ENCODE measurements at places on chromosomes 5 and 9.

DNA sequence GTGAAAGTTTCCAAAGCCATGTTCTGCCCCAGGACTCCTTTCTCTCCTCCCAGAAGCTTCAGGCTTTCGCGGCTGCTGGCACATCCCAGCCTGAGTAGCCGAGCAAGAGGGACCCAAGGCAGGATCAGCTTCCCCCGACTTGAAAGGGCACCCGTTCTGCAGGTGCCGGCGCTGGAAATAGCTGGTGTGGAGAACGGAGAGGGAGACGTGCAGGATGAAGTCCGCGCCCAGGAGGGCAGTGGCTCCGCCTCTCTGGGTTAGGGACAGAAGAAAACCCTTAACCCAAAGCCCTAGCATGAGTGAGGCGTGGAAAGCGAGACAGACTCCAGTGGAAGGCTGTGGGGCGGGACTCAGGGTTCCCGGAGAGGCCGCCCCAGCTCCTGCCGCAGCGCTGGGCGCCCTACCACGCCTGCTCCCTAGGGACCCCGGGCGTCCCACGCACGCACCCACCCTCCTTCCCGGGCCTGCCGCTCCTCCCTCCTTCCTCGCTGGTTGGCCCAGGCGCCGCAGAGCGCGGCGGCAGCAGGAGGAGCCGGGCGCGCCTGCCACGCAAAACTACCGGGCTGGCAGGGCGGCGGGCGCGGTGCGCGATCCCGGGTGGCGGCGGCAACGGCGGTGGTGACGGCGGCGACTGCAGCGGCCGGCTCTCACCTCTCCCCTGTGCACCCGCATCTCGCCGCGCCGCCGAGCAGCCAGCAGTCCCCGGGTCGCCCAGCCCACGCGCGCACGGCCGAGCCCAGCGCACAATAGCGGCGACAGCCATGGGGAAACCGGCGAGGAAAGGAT, at the start of gene SLC1A1:
Gene SLC1A1 (plus strand): TSS at position 550 of the 786 bp plus-strand sequence. CDS start 212 bp downstream, at position 762.
- DNase-seq: no peak

DNA sequence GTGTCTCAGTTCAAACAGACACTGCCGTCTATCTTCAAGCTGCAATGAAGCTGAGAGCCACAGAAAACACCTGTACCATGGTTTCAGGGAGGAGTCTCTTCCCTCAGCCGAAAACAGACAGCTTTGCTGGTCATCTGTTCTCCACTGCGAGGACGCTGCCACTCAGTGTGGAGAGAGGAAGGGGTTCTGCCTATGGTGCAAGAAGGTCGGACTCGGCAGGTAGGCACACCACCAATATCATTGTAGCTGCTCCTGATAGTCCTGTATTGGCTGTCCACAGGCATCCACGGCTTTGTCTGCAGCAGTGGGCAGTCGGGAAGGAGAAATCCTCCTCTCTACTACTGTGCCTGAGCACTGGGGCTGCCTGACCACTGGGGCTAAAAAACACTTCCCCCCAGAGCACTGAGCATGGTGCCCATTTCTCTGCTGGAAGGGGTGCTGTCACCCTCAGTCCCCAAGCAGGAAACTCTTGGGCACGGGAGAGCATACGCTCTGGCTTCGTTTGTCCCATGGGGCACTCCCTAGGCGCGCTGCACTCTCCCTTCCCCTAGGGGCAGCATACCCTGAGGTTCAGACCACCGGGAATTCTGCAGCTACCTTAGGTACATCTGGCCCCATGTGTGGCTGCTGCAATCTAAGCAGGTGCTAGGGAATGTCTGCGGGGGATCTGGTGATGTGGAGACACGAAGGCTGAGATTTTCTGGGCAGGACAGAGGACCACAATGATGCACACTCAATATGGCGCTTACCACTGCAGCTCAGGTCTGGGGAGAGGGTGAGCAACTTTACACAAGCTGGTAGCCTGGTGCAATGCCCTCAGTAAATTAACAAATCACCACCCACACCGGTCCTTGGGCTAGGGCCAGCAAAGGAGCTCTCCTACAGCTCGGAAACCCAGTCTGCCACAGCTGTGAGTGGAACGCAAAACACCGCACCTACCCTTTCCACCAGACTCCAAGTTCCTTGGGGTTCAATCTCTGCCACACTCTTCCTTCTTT, 880.9 kb upstream of the SEMA6A start:
- no peak for DNase-seq

DNA sequence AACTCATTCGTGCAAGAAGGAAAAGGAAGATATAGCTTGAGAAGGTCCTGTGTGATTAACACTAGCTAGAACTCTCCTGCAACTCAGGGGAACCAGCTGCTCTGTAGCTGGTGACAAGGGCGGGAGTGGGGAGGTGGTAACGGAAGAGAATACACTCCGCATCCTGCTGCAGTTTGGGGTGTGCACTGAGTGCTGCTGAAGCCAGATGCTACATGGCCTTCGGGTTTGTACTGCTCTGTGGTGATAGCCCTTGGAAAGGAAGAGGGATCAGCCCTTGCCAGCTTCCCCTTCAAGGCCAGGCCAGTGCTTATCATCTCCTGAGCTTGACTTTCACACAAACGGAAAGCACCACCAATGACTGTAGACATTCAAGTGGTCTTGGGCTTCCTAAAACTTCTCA, 34.3 kb downstream of the FRMD3 start:
- no peak for DNase-seq

GRCh38 chr9:27336829-27337228, 39.9 kb upstream of the EQTN start:
- no peak for DNase-seq

DNA sequence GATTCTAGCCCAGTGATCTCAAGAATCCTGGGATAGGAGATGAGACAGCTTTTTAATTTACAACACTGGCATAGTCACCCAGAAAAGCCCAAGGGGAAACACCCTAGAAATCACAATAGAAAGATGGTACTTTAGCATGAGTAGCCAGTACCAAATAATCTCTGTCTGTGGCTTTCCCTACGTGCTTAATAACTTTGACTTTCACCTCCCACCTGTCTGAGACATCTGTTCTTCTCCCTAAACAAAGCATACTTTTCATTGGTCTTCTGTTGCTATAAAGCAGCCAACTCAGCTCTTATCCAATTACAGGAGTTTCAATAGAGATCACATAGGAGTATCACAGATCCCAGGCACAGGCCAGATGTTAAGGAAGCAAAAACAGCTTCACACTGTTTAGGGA, 10.4 kb downstream of the MARCHF3 start:
- DNase-seq: no peak

- no peak for DNase-seq
Observed at GRCh38 chr9:78196258-78196657, 39.6 kb upstream of the CEP78 start.

DNA sequence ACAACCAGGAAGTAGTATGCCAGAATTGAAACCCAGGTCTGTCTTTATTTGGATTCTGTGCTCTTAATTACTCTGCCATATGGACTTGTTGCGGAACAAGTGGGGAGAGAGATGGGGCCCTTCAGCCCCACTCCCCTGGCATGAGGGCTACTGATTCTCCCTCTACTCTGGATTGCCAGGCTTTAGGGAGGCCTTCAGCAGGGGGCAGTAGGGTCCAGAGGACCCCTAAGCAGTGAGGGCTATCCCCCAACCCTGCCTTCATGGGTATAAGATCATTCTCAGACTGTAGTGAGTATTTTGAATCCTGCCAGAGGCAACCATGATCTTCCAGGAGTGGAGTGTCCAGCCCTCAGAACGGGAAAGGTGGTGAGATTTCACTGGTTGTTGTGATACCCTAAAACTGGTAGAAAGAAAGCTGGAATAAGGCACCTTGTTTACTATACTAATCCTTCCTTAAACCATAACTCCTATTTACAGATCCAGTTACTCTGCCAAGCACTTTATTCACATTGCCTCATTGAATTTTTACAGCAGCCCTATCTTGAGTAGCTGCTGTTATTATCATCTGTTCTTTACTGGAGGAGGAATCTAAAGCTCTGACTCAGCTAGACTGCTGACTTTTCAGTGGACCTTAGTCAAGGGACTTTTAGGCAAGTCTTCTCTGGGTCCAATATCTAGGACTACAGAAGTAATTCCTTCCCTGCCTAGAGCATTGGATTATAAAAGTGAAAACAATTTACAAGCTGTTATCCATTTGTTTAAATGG, 31.3 kb upstream of the LARP1 start:
- DNase-seq: no peak

DNA sequence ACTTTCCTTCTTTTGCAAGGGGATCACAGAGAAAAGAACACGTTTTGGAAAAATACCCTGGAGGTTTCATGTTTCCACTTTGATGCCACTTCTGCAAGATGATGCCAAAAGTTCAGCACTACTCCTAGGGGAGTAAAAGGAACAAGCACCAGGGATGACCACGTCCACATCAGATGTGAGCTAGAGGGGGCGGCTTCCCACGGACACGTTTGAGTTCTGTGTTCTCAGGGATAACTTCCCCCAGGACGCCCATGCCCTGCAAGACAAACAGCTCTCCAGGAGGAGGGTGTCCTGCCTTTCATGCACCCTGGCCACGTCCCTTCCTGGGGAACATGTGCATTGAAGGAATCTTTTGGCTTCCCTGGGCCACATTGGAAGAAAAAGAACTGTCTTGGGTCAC, 66.6 kb upstream of the TRIO start:
- no peak for DNase-seq

- no peak for DNase-seq
Observed at GRCh38 chr5:44839018-44839681, 30.4 kb downstream of the MRPS30 start.

GRCh38 chr5:160270704-160271103, 41.4 kb downstream of the FABP6 start:
- no peak for DNase-seq
